Anterior cingulate cortex (tissue), 58 donors: ENCODE measurements at places on chromosomes 13 and 19.

DNA sequence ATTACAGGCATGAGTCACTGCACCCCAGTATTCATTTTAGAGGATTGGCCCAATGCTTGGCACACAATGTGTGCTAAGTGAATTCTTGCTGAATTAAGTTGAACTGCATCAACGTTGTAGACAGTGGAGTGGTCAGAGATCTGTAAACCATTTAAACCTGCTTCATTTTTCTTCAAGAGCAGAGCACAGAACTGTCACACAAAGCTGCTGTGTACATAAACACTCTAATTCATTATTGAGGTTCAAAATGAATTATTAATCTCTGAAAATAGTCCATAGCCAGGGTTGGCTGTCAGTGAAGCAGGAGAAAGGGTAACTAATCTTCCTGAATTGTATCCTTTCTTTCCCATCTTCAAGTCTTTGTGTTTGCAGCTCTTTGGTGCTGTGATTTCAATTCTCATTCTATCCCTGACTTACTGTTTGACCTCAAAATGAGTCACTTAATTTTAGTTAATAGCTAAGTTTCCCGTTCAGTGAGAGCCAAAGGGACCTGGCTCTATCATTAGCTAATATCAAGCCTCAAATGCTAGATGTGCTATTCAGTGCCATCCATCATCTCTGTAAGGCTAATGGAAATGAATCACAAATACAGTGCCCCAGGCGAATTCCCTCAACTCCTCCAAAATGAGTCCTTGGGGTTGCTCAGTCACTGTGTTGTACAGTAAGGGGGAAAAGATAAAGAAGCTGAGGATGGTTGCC lies 77.0 kb upstream of the TSC22D1 start:
- no peak for DNase-seq

- no peak for DNase-seq
Measured at GRCh38 chr13:48006396-48006795, 5.3 kb upstream of the SUCLA2 start.

DNA sequence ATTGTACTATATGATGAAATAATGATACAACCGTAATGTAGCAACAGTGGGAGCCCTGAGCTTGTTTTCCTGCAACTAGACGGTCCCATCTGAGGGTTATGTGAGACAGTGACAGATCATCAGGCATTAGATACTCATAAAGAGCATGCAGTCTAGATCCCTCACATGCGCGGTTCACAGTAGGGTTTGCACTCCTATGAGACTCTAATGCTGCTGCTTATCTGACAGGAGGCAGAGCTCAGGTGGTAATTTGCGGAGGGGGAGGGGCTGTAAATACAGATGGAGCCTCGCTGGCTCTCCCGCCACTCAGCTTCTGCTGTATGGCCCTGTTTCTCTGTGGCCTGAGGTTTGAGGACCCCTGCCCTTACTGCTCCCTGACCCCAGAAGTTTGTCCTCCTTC lies 13.7 kb downstream of the EPHX3 start:
- no peak for DNase-seq

DNA sequence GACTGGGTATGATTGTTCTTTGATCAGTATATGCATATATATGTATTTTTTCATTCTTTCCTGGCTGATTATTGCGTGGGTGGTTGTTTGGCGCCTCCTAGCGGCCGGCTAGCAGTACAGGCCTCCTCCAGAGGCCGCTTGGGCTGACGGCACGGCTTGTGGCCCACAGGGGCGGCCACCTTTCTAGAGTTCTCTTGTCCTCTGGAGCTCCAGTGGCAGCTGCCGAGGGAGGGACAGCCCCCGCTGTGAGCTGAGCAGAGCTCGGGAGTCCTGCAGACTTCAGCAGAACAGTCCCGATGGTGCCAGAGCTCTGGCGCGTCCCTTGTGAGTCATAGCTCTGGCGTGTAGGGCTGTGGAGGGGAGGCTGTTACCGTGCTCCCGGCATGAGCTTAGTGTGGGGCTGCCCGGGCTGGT lies 22.5 kb upstream of the ZNF429 start:
- DNase-seq, result no peak

- no peak for DNase-seq
Measured at GRCh38 chr19:2556221-2557092, 80.5 kb downstream of the GADD45B start.

DNA sequence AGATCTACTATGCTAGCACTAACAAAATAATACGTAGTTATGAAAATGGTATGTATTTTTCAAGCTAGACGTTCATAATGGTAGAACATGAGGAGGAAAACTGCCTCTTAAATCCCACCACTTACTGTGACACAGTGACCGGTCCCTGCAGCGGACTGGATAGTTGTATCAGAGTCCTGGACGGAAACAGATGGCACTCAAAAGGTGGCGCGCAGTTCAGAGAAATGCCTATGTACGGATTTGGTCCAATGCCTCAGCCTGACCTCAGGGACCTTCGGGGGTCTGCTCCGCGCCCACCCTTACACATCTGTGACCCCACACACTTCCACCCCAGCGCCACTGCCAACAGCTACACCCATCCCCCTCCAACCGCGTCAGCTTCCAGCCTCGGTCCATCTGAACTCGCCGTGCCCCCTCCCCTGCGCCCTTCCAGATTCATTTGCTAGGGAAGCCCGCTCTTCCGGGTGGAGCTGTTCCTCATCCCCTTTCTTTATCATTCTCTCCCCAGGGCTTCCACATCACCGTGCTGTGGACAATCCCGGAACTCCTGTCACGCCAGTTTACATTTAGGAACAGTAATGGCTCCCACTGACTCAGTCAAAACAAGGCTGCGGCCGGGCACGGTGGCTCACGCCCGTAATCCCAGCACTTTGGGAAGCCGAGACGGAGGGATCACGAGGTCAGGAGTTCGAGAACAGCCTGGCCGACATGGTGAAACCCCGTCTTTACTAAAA lies 792 bp upstream of the LENG8 start:
- no peak for DNase-seq

DNA sequence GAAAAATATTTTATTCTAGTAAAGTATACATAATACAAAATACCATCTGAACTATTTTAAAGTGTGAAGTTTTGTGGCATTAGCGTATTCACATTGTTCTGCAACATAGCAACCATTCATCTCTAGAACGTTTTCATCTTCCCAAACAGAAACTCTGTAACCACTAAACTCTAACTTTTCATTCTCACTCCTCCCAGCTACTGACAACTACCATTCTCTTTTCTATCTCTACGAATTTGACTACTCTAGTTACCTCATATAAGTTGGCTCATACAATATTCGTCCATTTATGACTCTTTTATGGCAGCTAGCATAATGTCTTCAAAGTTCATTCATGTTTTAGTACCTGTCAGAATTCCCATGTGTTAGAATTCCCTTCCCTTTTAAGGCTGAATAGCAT lies 150.5 kb upstream of the MIR17HG start:
- no peak for DNase-seq

GRCh38 chr13:111899714-111900389 lies 167.1 kb upstream of the SOX1 start:
- no peak for DNase-seq

GRCh38 chr13:73090116-73090822 lies 31.5 kb downstream of the KLF5 start:
- DNase-seq, result no peak

GRCh38 chr19:51576850-51577249 lies 5.8 kb downstream of the ZNF175 start:
- no peak for DNase-seq

- no peak for DNase-seq
Measured at GRCh38 chr13:59842507-59842906, 321.2 kb downstream of the DIAPH3 start.

- no peak for DNase-seq
Measured at GRCh38 chr19:7674010-7675005, 2.6 kb upstream of the MCEMP1 start.

DNA sequence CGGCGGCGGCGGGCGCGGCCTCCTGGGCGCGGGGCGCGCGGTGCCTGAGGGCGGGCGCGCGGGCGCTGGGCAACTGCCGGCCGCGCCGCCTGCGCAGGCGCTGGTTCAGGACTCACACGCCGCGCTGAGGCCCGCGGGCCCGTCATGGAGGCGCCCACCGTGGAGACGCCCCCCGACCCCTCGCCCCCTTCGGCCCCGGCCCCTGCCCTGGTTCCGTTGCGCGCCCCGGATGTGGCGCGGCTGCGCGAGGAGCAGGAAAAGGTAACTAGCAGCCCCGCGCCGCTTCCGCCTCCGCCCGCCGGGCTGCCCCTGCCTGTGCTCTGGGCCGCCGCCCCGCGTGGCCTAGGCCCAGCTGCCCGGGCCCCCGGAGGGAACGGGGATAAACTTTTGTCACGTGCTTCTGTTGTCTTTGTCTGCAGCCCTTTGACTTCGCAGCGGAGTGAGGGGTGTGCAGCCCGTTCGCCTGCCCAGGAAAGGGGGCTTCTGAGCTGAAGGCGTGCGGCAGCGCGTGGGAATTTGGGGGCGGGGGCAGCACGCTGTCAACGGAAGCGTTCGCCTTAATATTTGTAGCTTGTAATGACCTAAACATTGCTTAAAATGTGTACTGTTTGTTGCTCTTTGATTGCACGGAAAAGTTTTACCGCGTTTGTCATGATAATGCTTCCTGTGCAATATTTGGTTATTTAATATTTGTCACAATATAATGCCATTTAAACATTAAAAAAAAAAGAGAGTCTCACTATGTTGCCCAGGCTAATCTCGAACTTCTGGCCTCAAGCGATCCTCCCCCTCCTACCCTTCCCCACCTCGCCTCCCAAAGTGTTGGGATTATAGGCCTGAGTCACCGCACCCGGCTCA lies 594 bp downstream of the URI1 start:
- peak; percentile 43 for DNase-seq

DNA sequence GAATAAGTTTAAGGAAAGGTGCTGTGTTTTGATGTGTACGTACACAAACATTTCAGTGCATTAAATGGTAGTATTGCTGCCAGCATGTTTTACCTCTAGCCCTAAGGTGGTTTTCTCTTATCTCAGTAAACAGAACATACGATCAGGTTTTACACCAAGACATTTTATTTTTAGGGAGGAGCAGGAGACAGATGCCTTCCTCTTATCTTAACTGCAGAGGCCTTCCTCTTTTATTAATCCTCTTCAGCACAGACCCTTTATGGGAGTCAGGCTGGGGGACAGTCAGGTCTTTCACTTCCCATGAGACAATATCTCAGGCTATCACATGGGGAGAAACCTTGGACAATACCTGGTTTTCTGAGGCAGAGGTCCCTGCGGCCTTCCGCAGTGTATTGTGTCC lies 14.9 kb upstream of the ZNF611 start:
- DNase-seq, result no peak

DNA sequence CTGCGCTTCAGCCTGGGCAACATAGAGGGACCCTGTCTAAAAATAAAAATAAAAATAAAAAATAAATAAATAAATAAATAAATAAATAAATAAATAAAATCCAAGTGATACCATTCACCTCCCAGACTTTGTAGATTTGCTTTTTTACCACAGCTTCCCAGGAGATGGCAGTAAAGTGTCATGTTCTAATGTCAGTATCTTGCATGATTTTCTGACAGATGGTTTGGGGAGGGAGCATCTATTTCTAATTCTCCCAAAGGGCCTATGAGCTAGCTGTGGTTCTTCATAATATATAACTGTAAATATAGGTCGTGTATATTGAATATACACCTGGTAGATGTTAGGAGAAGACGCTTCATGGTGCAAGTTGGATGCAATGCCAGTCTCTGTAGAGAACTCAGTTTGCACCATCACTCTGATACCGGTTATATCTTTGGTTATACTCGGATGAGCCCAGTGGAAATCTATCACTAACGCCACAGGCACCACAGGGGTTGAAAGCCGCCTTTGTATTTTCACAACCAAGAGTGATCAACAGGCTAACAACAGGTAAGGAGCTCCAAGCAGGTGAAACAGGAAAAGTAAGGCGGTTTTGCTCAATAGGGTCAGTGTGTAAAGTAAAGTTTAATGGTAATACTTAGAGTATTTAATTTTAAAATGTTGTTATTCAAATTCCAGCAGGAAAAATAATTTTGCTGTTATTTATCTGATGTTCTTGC lies 13.9 kb downstream of the APLP1 start:
- DNase-seq, result no peak

DNA sequence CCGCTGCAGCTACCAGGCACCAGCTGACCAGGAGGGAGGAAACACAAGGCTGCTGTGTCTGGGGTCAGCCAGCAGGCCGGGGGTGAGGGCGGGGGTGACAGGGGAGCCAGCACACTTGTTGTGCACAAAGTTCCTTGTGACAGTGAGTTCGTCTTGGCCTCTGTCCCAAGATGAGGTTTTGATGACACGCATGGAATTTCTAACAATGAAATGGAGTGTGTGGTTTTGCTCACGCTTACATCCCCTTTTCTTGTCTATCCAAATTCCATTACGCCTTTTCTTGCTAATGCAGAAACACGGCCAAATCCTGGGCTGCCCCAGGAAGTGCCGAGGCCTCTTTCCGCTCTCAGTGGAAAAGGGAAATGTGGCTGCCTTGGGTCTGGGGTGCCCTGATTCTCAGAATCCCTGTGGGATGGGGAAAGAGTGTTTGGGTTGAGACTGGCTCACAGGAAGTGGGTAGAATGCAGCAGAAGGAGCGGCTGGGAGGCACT lies 73.8 kb downstream of the GADD45B start:
- peak; percentile 40 for DNase-seq

DNA sequence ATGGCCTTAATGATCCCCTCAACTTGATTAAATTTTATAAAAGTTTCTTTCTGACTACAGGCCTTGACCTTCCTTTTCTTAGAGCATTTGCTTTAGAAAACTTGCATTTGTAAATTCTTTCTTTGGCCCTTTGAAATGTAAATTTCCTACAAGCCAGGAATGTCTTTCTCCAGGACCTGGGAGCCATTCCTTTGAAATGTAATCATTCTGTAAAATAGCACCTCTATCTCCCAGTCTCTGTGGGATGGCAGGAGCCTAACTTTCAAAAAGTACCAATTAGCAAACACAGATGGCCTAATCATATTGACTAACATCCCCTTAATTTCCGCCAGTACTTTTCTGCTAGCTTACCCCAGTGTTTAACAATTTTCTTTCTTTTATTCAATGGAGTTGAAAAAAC lies 1394.2 kb upstream of the ATXN8OS start:
- DNase-seq, result no peak

GRCh38 chr19:55308281-55308680 lies 16.9 kb downstream of the TMEM150B start:
- no peak for DNase-seq

DNA sequence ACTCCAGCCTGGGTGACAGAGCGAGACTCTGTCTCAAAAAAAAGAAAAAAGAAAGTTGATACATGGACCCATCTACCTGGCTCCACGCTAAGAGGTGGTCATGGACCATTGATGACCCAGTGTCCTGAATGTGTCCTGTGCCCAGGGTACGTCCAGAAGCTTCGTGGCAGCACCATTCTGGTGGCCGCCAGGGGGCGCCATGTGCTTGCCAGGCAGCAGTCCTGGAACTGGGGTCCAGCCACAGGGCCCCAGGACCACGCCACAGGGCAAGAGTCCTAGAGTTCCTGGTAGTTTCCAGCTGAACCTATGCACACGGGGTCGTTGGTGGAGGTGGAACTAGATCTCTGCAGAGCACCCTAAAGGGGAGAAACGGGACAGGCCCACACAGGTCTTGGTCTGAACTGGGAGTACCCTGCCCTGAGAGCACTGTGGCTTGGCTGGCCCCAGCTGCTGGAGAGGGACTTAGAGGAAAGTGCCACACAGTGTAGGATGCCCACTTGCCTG lies 19.9 kb upstream of the FBXO27 start:
- peak; percentile 69 for DNase-seq

DNA sequence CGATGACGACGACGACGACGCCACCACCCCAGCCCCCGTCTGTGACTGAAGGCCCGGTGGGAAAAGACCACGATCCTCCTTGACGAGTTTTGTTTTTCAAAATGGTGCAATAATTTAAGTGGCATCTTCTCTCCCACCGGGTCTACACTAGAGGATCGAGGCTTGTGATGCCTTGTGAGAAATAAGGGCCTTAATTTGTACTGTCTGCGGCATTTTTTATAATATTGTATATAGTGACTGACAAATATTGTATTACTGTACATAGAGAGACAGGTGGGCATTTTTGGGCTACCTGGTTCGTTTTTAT lies 2.5 kb downstream of the KLF2 start:
- no peak for DNase-seq
